ENCODE measurements at places on chromosomes 7 and 10.
A peak's percentile ranks its signal among the peaks of the same experiment; 100 is the strongest.

DNA sequence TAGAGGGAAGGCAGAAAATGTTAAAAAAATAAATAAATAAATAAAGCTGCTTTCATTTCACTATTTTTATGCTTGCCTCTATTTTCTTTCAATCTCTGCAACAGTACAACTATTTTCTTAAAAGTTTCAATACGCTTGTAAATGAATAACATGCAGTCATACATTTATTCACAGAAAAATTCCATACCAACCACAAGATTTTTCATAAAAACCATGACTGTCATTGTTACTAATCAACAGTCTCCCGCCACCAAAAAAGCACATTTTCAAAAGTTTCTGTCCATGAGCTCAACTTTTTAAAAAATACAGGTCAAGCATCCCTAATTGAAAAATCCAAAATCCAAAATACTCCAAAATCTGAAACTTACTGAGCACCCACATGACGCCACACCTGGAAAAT is 5.3 kb downstream of the PARD3 start:
- DNase-seq: no peak

DNA sequence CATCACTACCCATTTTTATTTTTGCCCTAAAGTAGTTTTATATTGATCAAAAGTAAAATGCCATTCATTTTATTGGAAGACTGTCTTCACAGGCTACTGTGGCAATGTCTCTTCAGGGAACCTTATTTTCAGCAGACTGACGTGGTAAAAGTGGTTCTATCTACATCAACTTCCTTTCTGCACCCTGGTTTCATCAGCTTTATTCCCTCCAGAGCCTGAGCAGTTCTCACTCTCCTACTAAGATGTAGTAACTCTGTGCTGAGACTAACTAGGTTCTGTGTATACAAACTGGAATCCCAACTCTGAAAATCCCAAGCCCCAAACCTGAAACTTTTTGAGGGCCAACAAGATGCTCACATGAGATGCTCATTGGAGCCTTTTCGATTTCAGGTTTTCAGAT is 155.3 kb downstream of the SFMBT2 start:
- DNase-seq: no peak

DNA sequence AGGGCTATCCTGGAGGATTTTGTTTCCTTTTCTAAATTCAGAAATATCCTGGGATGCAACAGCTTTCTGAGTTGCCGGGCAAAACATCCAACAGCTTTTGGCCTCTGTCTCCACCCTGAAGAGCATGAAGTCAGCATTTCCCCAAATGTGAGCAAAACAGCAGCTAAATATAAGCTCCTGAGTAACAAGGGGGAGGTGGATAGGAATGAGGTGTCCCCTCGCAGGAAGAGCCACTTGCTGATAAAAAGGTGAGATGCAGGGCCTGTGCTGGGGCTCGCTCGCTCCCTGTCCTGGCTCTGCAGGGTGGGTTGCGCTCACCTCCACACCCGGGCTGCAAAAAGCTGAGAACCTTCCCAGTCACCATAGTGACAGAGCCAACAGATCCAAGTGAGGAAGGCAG is 264.3 kb downstream of the ZEB1 start:
- no peak for DNase-seq

DNA sequence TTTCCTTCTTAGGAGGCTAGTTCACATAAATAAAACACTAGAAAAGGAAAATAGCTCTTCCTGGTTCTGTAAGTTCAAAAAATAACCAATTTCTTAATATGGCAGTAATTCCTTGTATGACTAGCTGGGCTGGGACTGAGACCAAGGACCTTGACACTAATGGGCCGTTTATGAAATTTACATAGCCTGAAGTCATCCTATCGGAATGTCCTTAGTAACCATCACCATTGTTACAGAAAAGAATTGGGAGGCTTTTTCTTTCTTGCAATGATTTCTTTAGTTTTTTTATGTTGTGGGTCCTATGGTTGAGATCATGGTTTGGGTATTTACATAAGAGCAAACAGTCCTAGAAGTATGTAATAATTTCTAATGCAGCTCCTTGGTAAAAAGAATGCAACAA is 87.1 kb upstream of the HDAC9 start:
- no peak for DNase-seq

DNA sequence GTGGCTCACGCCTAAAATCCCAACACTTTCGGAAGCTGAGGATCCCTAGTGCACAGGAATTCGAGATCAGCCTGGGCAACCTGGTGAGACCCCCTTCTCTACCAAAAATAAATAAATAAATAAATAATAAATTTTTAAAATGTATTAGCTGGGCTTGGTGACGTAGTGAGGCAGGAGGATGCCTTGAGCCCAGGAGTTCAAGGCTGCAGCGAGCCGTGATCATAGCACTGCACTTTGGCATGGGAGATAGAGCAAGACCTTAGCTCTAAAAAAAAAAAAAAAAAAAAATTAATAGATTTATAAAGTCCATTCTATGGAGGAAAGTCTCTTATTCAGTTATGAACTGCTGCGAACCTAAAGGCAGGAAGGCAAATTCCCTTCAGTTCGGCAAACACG is 1.1 kb upstream of the PTPN12 start:
- DNase-seq: no peak

- no peak for DNase-seq
Observed at GRCh38 chr7:77679608-77680007, 16.7 kb upstream of the RSBN1L start.

DNA sequence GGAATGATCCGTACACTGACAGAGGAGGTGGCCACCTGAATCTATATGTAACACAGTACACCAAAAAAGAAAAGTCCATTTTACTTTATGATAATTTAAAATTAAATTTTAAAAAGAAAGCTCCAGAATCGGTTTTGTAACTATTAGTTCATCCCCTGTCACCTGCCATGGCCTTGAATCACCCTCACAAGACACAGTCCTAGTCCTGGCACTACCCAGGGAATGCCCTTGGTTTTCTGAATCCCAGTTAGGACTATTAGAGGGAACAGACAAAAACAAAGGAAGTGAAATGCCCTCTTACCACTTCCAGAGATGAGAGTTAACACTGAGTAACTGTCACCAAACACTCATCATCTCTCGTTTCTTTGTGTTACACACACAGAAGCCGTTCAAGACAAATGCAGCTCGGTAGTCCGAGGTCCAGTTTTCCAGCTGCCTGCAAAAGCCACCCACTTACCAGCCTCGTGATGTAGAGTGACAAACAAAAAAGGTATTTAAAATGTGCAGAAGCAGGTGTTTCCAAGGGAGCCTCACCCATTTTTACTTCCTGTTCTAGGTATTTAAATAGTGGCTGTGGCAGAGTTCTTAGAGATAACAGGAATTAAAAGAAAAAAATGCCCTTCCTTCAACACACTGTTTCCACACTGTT is 6.1 kb downstream of the PTPRN2 start:
- no peak for DNase-seq

GRCh38 chr7:40436710-40437109 is 301.9 kb downstream of the SUGCT start:
- no peak for DNase-seq

GRCh38 chr7:159237022-159237653 is 92.5 kb upstream of the VIPR2 start:
- DNase-seq: no peak

- peak; percentile 36 for DNase-seq
Observed at GRCh38 chr7:67518580-67518979, 521.9 kb downstream of the TYW1 start.

All from chondrocyte (in vitro differentiated cells).